GM23338 (cell line): ENCODE measurements at places on chromosomes 1 and 21. TPM values are rescaled to one million over a fixed set of nuclear protein-coding genes. Genes with fewer than 3 reads are reported as not detected.

DNA sequence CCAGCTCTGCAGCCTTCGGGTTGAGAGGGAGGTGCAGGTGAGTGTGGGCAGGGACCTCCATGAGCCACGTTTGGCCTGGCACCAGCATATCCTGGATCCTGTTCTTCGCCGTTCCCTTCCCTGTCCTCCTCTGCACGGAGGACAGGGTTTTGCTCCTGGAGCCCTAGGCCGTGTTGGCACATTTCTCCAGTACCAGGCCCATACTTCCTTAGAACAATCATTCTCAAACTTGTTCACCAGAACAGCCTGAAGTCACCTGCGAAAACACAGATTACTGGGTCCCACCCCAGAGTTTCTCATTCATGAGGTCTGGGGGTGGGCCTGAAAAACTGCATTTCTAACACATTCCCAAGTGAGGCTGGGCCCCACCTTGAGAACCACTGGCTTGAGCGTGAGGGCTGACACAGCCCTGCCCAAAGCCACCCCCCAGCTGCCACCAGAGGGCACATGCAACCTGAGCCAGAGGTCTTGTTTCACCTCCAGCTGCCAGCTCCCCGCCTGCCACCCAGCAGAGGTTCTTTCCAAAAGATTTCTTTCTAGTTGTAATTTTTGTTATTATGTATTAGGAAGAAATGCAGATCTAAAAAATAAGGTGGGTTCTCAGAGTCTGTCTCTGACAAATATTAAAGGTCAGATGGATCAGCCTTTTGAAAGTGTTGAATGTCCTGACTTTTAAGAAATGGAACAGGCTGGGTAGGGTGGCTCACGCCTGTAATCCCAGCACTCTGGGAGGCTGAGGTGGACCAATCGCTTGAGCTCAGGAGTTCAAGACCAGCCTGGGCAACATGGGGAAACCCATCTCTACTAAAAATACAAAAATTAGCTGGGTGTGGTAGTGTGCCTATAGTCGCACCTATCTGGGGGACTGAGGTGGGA lies 39.6 kb upstream of the LDLRAP1 start:
- peak; percentile 91 for DNase-seq

- DNase-seq, result peak; percentile 15
These were observed 131.2 kb upstream of the UBE2U start for GRCh38 chr1:64072089-64072793.

Gene LYPD8
- not detected in 2 replicates for total RNA-seq

Gene SHISAL2A
- 0.10 TPM in 1 of 2 replicates, not detected in the other for total RNA-seq

GRCh38 chr1:37704966-37705365 lies 12.7 kb downstream of the CDCA8 start:
- no peak for DNase-seq

GRCh38 chr1:6005276-6005917 lies 13.2 kb upstream of the NPHP4 start:
- no peak for DNase-seq

GRCh38 chr1:226656201-226656600 lies 82.9 kb downstream of the ITPKB start:
- peak; percentile 53 for DNase-seq

DNA sequence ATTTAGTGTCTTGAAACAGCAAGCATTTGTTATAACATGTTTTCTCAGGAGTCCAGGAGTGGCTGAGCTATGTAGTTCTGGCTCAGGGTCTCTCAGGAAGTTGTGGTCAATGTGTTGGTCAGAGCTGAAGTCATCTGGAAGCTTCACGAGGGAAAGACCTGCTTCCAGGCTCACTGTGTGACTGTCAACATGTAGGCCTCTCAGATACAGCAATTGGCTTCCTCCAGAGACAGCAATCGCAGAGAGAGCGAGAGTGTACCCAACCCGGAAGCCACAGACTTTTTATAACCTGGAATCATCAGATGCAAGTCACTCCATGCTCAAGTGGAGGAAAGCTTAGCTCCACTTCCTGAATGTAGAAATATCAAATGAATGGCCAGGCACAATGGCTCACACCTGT lies 40.9 kb downstream of the TNFRSF9 start:
- DNase-seq, result no peak

Gene LRRC3
- 4.4 and 6.8 TPM in 2 replicates for total RNA-seq

Gene LRRC47
- 75.7 and 76.8 TPM in 2 replicates for total RNA-seq

GRCh38 chr1:91650764-91651163 lies 150.1 kb downstream of the CDC7 start:
- no peak for DNase-seq

Gene PDC
- not detected in 2 replicates for total RNA-seq

Gene MX2
- total RNA-seq, result 8.1 and 9.2 TPM in 2 replicates

- DNase-seq, result peak; percentile 73
These were observed 10.1 kb upstream of the SERTAD4 start for GRCh38 chr1:210222340-210223006.

DNA sequence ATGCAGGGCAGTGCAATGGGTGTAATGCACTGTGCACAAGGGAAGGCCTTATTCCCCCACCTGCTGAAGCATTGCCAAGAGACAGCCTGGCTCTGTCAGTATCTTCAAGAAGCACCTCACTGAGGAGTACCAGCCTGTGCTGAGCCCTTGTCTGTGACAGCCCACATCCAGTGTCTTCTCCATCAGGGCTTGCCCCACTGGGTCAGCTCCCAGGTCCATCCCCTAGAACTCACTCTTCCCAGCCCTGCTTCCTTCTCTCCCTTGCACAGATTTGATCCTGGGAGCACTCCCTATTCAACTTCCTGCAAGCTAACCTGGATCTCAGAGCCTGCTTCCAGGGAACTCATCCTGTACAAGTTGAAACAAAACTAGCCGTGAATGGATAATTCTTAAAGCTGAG lies 33.6 kb upstream of the IFNGR2 start:
- no peak for DNase-seq

DNA sequence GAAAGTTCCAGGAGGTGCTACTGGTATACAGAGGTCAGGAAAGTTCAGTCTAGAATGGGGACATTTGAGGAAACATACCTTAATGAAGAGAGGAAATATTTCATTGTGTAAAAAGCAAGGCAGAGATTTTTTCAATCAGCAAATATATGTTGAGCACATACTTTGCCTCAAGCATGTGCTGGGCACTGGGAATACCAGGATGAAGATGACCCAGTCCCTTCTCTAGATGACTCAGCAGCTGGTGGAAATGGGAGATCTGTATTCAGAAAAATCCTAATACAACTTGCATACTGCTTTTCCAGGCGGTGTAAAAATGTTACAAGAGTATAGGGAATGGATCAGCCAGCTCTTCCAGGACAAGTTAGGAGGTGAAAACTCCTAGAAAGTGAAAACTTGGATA lies 229.3 kb downstream of the FGGY start:
- DNase-seq, result no peak

DNA sequence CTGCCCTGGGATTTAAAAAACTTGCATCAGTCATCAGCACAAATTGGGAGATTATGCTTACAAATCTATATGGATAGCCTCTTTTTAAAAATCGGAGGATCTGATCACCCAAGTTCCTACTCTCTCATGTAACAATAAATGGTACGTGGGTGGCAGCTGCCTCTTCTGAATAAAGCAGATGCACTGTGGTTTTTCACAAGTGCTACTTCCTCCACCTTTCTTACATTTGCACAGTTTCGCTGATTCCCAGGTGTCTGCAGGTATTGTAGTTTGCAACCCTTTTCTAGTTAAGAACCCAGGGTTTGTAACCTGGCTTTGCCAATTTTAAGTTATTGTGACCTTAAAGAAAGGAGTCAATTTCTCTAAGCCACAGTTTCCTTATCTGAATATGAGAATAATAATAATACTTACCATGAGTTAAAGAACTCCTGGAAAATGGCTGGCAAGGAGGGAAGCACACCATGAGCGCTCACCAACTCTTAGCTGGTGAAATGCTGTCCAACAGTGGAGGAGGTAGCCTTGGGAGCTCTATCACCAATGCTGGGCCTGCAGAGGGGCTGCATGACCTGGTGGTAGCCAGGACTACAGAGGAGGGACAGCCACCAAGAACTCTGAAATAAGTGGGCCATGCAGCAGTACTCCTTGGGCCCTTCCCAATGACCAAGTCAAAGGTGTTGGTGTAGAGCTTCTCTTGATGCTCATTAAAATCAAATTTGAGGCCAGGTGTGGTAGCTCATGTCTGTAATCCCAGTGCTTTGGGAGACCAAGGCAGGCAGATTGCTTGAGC lies 30.2 kb upstream of the KCNA2 start:
- no peak for DNase-seq

- no peak for DNase-seq
These were observed 95.0 kb downstream of the TEX35 start for GRCh38 chr1:178607718-178608408.

Gene LGALS8
- 11.5 and 20.2 TPM in 2 replicates for total RNA-seq

- DNase-seq, result no peak
These were observed 51.4 kb downstream of the DISC1 start for GRCh38 chr1:231678011-231678432.
